Urinary bladder (tissue), 4 donors: ENCODE measurements at places on chromosomes 3 and 15. TPM values are rescaled to one million over a fixed set of nuclear protein-coding genes. Genes with fewer than 3 reads are reported as not detected.

The LRRC31 gene
- not detected for total RNA-seq

The ARGFX gene
- total RNA-seq = not detected

The PAK6 gene
- total RNA-seq = 2.0 TPM

The LYZL4 gene
- total RNA-seq = not detected

GRCh38 chr15:25807063-25807462 is 56.1 kb downstream of the ATP10A start:
- no peak for DNase-seq

DNA sequence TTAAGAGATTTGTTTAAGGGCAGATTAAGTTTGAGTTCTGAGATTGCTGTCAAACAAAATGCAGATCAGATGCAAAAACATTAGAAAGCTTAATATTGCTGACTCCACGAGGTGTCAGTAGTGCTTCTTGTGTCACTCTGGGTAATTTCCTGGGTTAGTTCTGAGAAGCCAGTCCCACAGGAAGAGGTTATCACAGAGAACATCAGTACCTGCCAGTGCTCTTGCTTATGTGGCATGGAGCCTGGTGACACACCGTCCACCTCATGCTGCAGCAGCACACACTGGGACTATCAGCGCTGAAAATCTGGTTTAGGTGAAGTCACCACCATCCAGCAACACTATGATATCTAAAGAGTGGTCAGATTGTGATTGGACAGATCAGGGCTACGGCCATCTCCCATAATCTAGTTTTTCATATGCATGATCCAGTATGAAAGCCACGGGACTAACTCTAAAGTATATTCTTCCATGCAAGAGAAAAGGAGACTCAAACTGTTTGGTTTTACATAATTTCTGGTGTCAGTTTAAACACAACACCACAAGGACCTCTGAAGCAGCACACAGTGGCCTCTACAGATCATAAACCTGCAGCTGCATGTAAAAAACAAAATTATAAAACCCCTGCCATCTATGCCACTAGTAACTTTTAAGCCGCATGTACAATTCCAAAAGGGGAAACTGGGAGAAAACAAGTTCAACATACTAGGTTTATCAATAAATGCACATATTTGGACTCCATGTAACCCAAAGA is 36.1 kb upstream of the MYO5C start:
- no peak for DNase-seq

DNA sequence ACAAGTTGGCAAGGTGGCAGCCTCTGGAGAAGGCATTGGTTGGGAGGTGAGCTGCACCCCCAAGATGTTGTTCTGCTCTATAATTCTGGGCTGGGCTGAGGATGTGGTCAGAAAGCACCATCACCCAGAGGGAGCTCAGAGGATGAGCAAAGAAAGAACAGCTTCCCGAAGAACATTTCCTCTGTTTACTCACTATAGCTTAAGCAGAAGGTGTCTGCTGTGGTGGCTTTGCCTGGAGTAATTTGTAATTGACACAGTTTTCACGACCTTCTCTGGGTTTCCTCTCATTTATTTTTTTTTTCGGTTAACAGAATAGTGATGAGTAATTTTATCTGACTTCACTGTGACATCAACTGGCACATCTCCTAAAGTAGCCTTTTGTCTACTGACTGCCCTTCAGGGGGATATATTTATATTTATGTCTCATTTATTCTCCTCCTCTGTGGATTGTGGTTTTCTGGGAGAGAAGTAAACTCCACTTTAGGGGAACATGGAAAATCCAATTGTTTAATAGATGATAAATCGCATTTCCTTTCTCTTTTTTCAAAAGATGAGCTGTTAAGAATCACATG is 49.5 kb upstream of the ABHD17C start:
- no peak for DNase-seq
